ENCODE measurements at places on chromosomes 13 and 19. TPM values are rescaled to one million over a fixed set of nuclear protein-coding genes. Genes with fewer than 3 reads are reported as not detected.

UBE2L5 gene
- 0.30 TPM for polyA plus RNA-seq

GRCh38 chr13:111114362-111115060 lies 599 bp upstream of the ARHGEF7 start:
- DNase-seq, result no peak

GRCh38 chr19:28640506-28640905 lies 572.4 kb downstream of the UQCRFS1 start:
- no peak for DNase-seq

SPRED3 gene
- polyA plus RNA-seq, result 1.1 TPM

DNA sequence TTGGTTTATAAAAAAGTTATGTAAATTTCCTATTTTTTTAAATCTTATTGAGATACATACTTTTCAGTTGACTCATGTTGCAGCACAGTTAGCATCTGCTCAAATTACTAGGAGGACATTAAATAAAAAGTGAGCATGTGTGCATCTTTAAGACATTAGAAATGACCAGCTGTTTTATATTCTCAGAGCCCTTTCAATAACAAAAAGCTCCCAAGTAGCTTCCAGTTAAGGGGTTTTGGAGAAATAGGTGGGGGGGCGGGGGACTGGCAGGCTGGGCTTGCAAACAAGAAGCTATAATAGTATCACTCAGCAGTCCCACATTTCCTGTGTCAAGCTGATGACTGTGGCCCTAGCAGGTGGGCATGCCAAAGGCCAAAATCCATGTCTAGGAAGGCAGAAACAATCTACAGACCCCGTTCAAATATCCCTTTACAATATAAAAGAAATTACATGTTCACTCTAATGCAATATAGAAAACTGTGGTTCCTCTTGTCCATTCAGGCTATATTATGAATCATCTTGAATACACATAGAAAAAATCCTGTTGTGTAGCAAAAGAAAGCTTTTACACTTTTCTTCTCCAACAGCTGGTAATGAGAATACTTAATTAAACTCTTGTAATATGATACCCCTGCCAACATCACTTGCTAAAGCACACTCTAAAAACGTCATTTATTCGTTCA lies 1713.2 kb upstream of the SLC10A2 start:
- peak; percentile 2 for DNase-seq

GRCh38 chr13:57569986-57570385 lies 61.6 kb upstream of the PCDH17 start:
- no peak for DNase-seq

DNA sequence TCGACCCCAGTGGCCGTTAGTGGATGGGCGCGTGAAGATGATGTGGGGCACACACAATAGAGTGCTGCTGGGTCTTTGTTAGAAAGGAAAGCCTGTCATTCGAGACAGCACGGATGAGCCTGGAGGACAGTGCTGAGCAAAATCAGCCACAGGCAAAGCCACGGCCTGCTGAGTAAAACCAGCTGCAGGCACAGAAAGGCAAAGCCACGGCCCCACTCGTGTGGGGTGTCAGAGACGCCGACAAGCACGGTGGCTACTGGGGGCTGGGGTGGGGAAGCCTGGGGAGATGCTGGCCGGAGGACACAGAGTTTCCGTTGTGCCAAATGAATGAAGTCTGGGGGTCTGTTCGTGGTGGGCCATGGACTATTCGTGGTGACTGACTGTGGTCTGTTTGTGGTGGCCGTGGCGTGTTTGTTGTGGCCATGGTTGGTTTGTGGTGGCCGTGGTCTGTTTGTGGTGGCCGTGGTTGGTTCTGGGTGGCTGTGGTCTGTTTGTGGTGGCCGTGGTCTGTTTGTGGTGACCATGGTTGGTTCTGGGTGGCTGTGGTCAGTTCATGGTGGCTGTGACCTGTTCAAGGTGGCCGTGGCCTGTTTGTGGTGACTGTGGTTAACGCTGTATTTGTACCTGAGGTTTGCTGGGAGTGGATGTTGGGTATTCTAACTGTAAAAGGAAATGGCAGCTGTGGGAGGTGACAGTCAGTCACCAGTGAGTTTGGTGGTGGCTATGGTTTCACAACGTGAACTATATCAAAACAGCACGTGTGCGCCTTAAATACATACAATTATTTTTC lies 36.3 kb downstream of the MCF2L start:
- no peak for DNase-seq
